ENCODE measurements at places on chromosomes 3 and 15. TPM values are rescaled to one million over a fixed set of nuclear protein-coding genes. Genes with fewer than 3 reads are reported as not detected.

The KLHL6 gene
- not detected for total RNA-seq

DNA sequence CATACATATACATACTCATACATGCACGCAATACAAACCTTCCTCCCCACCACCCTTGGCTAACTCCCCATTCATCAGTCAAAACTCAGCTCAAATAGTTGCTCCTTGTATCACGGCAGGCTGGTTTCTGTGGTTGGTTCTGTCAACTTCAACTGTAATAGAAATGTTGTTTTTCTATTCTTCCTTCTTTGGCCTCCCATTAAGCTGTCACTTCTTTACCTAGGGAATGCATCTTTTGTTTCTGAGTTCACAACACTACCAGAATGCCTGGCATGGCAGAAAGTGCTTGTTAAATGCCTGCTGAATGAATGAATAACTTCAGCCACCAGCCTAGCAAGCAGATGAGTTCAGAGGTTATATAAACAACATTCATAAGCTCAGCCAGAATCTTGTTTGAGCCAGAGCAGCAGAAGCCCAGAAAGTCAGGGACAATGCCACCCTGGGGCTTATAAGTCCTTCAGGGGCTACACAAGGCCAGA lies 63.1 kb downstream of the B3GALNT1 start:
- DNase-seq: peak; percentile 47

GRCh38 chr3:73614419-73614818 lies 10.3 kb downstream of the PDZRN3 start:
- no peak for DNase-seq

GRCh38 chr3:171393032-171393744 lies 67.0 kb downstream of the TNIK start:
- DNase-seq: peak; percentile 30
